M059J (cell line): ENCODE measurements at places on chromosomes 4 and X. TPM values are rescaled to one million over a fixed set of nuclear protein-coding genes. Genes with fewer than 3 reads are reported as not detected.

The MAML3 gene
- total RNA-seq, result 1.6 and 2.3 TPM in 2 replicates

The XKRX gene
- total RNA-seq, result 3.2 and 3.7 TPM in 2 replicates

The ASMT gene
- not detected in 2 replicates for total RNA-seq

The PAGE4 gene
- not detected in 2 replicates for total RNA-seq

The POF1B gene
- total RNA-seq, result not detected in 2 replicates

The MAGEA11 gene
- 0.07 and 0.42 TPM in 2 replicates for total RNA-seq

The FLNA gene
- 1,078 and 2,383 TPM in 2 replicates for total RNA-seq

The CXXC4 gene
- total RNA-seq, result not detected in 2 replicates

The CXCL6 gene
- 0.15 TPM in 2 replicates for total RNA-seq
